Stimulated activated CD4-positive, alpha-beta T cell treated with anti-CD3 and anti-CD28 coated beads, Interleukin-12 subunit alpha, Interleukin-12 subunit beta, amount 100 ng/mL, for 4 hours (primary cell): ENCODE measurements at places on chromosomes 16 and 17.

- DNase-seq: no peak
Observed at GRCh38 chr17:35766489-35766877, 5.8 kb downstream of the C17orf50 start.

DNA sequence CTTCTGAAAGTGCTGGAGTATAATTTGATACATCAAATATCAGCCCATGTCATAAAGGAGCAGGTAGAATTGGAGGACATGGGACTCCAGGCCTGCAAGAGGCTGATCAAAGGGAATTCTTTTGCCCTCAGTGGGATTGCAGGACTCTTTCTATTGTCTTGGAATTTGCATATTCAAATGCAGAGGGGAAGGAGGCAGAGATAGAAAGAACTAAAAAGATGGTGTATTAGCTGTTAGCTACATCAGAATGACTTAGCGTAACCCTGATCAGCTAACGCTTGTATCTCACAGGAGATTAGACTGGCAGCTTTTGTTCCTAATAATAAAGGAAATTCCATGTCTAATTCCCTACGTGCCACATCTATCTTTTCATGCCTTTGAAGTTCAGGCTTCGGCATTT, 1014.7 kb upstream of the RBFOX1 start:
- no peak for DNase-seq

DNA sequence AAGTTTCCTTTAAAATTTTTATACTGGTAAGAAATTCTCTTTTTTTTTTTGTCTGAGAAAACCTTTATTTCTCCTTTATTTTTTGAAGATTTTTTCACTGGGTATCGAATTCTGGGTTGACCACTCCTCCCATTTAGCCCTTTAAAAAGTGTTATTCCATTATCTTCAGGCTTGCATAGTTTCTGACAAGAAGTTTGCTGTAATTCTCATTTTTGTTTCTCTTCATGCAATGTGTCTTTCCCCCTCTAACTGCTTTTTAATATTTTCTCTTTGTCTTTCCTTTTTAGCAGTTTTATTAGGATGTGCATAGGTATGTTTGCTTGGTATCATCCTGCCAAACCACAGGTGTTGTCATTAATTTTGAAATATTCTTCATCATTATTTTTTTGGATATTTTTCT, 67.7 kb upstream of the GOT2 start:
- no peak for DNase-seq

DNA sequence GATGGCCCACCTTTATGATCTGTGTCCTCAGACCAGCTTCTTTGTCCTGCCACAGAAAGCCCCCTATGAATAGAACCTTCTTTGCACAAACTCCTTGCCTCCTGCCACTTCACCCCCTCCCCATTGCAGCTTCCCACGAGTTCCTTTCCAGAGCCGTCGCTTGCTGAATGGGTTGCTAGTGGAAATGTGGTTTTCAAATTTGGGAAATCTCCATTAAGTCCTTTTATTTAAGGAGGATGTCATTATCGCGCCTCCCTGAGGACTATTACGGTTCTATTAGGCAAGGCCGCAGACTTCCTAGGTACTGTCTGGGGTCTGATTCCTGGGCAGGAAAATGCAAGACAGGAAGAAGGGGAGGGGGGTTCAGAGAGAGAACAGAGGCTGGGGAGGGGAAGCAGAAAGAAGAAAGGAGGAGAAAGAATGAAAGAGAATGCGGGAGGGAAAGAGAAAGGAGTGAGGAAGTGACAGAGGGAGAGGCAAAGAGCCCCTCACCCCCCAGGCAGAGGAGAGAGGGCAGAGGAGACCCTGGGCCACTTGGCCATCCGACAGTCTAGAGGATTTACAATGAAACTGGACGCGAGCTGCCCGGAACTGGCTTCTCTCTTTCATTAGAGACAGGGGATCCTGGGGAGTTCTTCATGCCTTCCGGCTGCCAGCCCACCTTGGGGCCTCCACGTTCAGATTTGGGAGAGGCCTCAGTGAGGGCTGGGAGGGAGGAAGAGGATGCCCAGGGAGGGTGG, 31.7 kb upstream of the ETV4 start:
- DNase-seq: no peak
